ENCODE measurements at places on chromosomes 7 and 10.

DNA sequence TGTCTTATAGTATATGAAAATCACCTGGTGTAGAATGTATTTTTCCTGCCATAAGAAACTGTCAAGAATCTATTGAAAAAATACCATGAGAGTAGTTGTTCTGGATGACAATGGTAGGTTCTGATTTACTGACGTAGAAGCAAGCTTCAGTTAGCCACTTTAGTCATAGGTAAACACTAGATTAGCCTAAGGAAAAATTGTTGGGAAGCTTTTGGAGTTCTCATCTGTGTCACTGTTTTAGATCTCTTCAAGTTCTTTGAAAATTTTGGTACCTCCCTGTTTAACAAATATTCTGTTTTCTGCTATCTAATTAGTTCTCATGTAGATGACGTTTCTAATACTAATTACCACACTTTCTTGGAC, 131.8 kb downstream of the ADK start:
- DNase-seq = no peak

- DNase-seq = no peak
Measured at GRCh38 chr10:6083523-6084475, 5.0 kb upstream of the RBM17 start.

DNA sequence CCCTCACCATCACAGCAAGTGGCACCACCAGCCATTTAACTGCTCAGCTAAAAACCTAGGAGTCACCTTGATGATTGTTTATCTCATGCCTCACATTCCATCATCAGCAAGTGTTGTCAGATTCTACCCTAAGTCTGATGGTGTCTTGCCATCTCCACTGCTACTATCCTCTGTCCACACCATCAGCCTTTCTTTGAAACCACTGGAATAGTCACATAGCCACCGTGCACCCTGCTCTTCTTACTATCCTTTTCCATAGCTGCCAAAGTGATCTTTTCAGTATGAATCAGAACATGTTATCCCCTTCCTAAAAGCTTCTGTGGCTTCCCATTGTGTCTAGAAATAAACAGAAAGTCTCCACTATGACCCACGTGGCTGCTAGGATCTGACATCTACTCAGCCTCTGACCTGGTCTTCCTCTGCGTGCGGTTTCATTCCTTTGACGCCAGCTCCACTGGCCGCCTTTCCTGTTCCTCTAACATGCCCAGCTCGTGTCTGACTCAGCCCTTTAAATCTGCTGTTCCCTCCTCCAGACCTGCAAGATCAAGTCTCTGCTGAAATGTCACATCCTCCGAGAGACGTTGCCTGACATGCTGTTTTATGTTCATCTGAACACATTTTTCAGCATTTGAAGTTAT, 16.5 kb upstream of the CHN2 start:
- DNase-seq = peak; percentile 85

GRCh38 chr10:3270577-3271316, 98.2 kb upstream of the PITRM1 start:
- peak; percentile 57 for DNase-seq

- no peak for DNase-seq
Measured at GRCh38 chr7:68542831-68543230, 1055.4 kb upstream of the AUTS2 start.

DNA sequence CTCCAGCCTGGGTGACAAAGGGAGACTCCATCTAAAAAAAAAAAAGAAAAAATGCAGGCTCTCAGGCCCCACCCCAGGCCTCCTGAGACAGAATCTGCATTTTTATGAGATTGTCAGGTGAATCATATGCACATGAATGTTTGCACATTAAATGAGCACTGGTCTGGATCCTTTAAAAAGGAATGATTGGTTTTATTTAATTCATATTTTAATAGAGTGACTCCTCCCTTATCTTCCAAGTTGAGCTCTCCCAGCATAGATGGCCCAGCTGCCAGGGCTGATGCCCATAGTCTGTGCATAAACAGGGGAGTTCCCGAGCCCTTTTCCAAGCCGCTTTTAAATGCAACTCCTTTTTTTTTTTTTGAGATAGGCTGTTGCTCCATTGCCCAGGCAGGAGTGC, 28.5 kb downstream of the CUX1 start:
- no peak for DNase-seq

DNA sequence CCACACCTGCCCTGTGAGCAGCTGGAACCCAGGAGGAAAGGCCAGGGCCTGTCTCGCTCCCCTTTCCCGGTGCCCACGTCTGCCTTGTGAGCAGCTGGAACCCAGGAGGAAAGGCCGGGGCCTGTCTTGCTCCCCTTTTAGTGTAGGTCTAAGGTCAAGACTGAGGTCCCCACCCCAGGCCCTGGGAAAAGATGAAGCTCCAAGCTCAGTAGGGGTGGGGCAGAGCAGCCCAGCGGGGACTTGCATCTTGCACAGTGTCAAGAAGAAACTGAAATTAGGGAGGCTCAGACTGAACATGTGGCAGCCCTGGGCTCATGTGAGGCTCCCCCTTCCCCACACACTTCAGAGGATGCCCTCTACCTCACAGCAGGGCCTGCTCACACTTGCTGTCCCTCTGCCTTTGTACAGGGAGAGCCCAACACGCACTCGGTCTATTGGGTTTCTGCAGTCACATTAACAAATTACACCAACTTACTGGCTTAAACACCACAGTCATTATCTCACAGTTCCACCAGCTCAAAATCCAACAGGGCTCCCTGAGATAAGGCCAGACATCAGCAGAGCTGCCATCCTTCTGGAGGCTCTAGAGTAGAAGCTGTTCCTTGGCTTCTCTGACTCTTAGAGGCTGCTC, 12.4 kb downstream of the POLL start:
- no peak for DNase-seq

GRCh38 chr7:158097106-158097452, 490.5 kb downstream of the PTPRN2 start:
- DNase-seq = no peak

GRCh38 chr7:21962677-21963076, 17.0 kb upstream of the CDCA7L start:
- DNase-seq = no peak

DNA sequence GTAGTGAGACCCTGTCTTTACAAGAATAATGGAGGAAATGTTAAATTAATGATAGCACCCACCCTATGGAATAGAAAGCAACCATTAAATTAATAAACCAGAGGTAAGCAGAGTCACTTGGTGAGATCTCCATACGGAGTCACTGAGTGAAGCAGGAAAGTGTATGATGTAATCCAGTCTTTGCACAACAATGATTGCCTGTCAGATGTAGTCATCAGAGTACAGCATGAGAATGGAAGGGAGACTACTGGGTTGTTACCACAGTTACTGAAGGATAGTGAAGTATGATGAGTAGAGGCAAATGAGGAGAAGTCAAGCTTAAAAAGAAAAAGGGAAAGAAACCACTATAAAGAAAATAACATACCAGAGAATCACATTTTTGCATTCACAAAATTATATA, 371.9 kb upstream of the SHH start:
- peak; percentile 24 for DNase-seq

DNA sequence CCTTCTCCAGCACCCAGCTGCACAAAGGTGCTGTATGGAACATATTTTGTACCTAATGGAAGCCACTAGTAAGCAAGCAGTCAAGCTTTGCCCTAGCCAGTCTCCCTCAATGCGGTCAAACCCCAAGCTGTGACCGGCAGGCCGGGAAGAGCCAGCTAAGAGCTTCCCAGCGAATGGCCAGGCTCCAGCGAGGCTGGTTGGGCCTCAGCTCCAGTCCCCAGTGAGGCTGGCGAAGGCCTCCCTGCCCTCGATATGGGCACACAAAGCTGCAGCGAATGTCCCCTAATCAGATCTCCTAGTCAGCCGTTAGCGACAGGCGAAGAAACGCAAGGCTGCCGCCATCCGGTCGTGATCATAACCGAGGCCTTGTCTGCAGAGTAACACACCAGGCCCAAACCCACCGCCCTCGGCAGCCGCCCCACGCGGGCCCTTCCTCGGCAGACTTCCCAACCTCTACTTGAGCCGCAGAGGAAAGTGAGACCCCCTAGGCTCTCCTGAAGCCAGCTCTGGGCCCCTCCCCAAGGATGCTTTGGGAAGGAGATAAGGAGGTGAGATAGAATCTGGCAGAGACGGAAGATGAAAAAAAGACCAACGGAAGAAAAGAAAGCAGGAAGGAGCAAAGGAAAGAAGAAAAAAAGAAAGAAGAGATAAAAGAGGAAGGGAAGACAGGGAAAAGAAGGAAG, 3.1 kb upstream of the HOXA9 start:
- DNase-seq = no peak

GRCh38 chr10:131244836-131245235, 66.7 kb downstream of the TCERG1L start:
- DNase-seq = no peak

GRCh38 chr7:131586259-131586658, 29.8 kb upstream of the PODXL start:
- no peak for DNase-seq

GRCh38 chr10:103618575-103619423, 125.3 kb downstream of the NEURL1 start:
- no peak for DNase-seq

DNA sequence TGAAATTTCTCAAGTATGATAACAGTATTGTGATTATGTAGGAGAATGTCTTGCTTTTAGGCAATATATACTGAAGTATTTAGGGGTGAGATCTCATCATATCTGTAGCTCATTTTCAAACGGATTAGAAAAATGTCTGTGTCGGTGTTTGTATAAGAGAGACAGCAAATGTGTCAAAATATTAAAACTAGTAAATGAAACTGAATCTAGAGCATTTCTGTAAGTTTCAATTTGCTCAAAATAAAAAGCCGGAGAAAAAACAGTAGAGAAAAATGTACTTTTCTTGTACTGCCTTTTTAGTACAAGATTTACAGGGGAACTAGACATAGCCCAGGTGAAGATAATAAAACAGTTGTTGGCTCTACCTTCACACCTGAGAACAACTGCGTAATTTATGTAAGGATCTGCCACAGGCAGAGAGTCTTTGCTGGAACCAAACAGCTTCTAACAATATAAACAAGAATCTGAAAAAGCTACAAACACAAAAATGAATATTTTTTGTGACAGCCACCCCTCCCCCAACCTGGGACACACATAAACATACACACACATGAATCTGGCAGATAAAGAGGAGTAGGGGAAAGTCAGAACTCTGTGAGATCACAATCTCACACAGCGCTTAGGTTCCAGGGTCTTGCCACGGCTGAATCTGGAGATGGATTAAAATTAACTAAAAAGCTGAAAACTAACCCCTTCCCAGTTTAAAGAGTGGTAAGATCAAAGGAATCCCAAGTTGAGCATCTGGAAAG, 153.3 kb downstream of the AVL9 start:
- DNase-seq = no peak

- DNase-seq = no peak
Measured at GRCh38 chr7:159051916-159052315, 92.8 kb downstream of the VIPR2 start.

DNA sequence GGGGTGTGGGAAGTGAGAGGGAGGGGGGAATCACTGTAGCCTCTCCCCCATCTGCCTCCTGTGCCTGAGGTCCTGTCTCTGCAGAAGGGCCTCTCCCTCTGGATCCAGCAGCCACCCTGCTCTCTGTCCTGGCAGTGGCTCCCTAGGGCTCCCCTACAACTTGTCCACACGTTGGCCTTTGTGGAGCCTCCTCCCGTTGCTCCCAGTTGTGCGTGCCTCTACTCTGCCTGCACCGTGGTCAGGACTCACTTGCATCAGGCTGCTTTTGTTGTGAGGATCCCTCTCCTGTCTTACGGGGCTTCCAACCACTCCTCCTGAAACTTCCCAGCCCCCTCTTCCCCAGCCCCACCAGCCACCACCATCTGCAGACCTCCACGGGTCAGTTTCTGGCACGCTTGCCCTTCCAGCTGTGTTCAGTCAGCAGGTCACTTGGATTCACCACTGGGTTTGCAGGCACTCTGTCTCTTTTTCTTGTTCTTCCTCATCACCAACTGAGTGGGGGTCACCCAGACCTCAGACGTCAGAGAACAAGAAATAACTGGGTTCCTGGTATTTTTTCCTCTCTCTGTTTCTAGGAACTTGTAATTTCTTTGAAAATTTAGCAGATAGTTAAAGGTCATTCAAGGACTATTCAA, 62.3 kb downstream of the RAMP3 start:
- DNase-seq = no peak

GRCh38 chr10:119331061-119331460, 123.7 kb downstream of the GRK5 start:
- no peak for DNase-seq

- DNase-seq = no peak
Measured at GRCh38 chr7:6273380-6273837, 985 bp upstream of the CYTH3 start.

DNA sequence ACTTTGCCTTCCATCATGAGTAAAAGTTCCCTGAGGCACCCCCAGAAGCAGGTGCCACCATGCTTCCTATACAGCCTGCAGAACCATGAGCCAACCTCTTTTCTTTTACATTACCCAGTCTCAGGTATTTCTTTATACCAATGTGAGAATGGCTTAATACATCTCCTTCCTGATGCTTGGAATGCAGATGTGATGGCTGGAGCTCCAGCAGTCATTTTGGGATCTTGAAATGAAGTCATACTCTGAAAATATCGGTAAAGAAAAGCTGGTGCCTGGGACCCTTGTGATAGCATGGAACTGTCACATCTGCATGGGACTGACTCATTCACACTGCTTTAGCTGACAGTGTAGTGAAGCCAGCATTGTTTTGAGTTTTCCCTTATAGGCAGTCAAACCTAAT, 634.5 kb upstream of the NRP1 start:
- DNase-seq = no peak

DNA sequence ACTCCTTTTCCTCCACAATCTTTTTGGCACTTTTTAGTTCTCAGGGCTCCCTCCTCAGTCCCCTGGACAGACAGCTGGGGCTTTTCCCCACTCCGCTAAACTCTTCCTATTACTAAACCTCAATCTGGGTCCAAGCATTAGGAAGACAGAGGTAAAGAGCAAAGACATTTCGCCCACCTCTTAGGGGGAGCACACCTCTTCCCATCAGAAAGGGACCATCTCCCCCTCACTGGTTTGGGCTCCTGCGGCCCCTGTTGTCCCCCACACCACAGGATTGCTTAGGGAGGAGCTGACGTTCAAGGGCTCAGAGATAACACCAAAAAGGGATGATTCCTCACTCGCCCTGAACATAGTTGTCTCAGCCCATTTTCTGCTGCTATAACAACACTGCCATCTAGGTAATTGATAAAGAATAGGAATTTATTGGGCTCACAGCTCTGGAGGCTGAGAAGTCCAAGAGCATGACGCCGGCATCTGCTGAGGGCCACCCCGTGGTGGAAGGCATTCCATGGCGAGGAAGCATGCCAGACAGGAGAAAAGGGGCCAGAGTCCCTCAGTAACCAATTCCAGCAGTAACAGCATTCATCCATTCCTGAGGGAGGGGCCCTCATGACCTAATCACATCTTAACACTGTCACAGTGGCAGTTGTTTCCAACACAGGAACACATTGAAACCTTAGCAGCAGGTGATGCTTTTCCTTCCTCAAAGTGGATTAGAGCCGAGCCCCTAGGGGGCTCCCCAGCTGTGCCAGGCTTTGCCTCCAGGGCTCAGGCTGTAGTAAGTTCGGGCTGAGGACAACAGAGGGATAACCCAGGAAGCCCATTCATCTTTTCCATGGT, 209.6 kb downstream of the EBF3 start:
- DNase-seq = no peak

All from inflammatory macrophage treated with lipopolysaccharide for 1 hour (primary cell).